ENCODE measurements at places on chromosomes 2 and 18.
A peak's percentile ranks its signal among the peaks of the same experiment; 100 is the strongest.

- DNase-seq: no peak
Measured at GRCh38 chr2:45890819-45891218, 239.3 kb downstream of the PRKCE start.

DNA sequence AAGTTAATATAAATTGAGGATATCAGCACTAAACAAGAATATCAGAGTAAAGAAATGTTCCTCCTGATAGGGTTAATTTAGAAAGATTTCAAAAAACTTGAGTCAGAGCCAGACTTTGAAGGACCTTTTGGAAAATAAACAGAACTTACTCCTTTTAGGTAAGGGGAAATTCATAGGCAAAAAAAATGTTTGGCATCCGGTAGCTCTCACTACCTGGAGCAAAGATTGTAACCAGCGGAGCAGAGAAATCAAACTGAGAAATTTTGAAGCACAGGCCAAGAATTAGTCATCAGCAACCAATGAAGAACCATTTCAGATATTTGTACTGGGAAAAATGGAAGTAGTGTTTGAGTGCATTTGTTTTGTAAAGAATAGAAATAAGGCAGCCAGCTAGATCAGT, 113.0 kb downstream of the ICA1L start:
- no peak for DNase-seq

DNA sequence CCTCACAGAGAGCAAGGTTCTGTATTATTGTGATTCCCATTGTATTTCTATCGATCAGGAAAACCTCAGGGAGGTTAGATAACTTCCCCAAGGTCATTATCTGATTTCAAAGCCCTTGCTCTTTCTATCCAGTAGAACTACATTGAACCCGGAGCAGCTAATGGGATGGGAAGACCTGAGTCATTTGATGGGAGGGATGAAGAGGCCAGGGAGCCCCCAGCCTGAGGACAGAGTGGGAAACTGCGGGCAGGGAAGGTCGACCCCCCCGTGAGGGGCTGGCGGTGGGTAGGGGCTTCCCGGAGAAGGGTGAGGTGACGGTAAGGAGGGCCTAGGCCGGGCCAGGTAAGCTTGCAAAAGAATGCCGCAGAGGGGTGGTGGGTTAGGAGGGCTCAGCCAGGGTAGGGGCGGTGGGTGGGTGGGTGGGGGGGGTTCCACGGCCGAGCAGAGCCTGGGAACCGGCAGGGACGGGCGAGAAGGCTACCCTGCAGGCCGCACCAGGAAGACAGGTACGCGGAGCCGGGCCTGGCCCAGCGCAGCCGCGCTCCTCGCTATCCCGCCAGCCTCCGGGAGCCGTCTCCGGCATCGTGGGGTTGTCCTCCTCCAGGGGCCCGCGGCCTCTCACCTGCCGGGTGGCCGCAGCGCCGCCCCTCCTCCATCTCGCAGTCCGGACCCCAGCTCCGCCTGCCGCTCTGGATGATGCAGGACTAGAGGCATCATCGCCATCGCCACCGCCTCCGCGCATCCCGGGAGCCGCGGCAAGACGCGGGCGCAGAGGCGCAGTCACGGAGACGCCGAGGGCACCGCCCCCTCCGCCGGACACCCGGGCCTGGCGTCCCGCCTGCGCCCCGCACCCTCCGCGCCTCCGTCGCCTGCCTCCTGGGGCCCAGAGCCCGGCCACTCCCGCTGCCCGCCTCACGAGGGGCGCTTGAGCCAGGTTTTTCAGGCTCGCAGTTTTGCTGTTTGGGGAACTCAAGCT, at the start of gene GPR75:
GPR75 (minus strand) TSS at position 762 of the 976 bp plus-strand sequence. CDS start 5,211 bp downstream, outside the sequence.
- DNase-seq: no peak

GRCh38 chr2:105626966-105627340, 117.8 kb upstream of the NCK2 start:
- no peak for DNase-seq

GRCh38 chr2:51597086-51597485, 565.2 kb upstream of the NRXN1 start:
- no peak for DNase-seq

DNA sequence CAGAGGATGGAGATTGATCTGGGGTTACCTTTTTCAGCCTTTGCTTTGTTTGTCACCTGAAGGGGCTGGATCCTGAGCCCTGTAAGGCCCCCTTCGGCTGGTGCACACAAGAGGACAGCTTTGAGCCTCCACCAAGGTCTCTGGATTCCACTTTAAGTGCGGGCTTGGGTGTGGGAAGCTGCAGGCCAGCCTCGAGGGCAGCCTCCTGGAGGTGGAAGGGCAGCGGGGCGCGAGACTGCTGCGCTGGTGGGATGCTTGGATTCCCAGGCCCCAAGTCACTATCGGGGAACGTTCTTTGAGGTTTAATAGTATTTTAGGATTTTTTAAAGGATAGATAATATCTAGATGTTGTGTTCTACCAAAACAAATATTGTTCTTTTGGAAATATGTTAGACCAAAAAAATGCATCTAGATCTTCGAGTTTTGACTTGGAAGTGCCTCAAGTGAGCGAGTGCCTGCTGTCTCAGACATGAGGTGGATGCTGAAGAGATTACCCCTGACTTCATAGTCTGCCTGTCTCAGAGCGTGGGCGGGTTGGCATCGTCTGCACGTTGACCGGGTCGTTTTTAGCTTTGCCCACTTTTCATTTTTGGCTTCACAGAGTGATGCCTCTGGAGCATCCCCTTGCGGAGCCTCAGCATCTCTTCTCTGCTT, 113.8 kb downstream of the AGAP1 start:
- DNase-seq: no peak

DNA sequence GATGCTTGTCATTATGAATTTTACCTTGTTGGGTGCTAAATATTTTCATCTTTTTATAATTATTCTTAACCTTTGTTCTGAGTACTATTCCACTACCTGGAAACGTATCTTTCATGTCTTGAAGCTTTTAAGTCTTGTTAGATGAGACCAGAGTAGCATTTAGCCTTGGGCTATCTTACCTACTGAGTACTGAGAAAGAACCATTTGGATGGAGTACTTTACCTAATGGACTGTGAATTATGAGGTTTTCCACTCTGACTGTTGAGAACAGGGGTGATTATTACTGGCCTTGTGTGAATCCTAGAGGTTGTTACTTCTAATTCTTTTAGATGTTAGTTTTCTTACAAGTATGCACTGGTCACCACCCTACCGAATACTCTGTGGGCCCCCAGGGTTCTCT, 63.5 kb downstream of the CCDC102B start:
- no peak for DNase-seq

- no peak for DNase-seq
Measured at GRCh38 chr2:100902817-100903405, 83.0 kb downstream of the NPAS2 start.

DNA sequence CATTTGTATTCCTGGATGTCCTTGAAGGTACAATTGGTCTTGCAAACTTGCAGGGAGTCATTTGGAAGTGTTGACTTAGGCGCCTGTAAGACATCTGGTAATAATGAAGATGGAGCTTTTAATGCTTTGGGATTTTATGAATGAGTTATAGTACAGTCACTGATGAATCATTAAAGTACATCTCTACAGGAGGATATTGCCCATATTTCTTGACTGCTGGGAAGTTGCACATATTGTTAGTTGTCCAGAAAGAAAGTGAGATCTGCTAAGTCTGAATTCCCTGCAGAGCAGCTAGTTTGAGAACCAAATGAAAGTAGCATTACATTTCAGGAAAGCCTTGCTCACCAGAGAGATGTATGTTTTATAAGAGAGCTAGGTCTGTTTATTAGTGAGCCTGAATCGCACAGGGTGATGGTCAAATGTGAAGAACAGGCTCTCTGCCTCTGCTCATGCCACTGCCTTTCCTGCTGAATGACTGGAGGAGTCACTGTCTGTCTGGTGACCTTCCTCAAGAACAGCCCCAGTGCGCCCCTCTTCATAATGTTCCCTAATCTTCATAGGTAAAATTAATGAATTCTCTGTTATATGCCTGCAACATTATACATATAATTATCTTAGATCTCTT, 138.9 kb upstream of the KLHL14 start:
- peak; percentile 55 for DNase-seq

GRCh38 chr2:11777066-11777782, 30.8 kb downstream of the LPIN1 start:
- DNase-seq: no peak

- no peak for DNase-seq
Measured at GRCh38 chr18:78169174-78169864, 810.3 kb upstream of the SALL3 start.

DNA sequence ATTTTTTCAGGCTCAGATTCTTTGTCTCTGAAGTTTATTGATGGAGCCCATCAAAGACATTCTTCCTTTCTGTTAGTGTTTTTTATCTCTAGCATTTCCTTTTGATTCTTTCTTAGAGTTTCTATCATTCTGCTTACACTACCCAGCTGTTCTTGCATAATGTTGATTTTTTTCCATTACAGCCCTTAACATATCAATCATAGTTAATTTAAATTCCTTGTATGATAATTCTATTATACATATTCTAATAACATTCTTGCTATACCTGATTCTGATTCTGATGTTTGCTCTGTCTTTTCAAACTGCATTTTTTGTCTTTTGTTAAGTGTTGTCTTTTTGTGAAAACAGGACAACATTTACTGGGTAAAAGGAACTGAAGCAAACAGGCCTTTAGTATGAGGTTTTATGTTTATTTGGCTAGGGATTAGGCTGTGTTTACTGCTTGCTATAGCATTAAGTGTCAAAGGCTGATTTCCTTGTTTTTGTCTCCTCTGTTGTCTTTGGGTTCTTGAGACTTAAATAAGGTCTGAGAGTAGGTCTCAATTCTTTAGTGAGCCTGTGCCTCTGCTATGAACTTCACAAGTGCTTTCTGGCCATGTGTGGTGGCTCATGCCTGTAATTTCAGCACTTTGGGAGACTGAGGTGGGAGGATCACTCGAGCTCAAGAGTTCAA, 8.0 kb upstream of the STAM2 start:
- no peak for DNase-seq

DNA sequence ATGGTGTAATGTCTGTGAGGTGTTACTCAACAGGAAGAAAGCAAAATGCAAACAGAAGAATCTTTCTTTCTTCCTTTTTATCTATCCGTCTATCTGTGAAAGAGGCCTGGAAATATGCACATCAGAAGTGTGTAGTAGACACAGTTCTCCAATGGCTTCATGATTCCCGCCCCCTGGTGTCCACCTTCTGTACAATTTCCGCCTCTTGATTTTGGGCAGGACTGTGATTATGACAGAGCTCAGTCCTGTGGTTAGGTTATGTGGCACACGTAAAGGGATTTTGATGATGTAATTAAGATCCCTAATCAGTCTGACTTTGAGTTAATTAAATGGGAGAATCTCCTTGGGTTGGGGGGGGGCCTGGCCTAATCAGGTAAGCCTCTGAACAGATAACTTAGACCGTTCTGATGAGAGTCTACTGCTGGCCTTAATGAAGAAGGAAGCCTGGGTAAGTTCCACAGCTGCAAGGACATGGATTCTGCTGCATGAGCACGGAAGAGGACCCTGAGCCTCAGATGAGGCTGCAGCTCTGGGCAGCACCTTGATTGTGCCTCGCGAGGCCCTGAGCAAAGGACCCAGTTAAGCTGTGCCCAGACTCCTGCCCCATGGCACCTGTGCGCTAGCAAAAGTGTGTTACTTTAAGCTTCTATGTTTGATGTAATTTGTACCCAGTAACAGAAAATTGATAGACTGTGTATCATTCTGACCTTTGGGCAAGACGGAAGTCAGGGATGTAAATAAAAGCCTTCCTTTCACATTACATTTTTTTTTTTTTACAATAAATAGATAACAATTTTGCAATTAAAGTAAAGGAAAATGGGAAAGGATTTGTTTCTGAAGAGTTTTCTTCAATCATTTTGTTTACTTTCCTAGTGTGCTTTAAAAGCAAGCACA, 11.3 kb upstream of the KCNF1 start:
- DNase-seq: no peak

- DNase-seq: no peak
Measured at GRCh38 chr2:143426296-143426695, 297.1 kb downstream of the ARHGAP15 start.

DNA sequence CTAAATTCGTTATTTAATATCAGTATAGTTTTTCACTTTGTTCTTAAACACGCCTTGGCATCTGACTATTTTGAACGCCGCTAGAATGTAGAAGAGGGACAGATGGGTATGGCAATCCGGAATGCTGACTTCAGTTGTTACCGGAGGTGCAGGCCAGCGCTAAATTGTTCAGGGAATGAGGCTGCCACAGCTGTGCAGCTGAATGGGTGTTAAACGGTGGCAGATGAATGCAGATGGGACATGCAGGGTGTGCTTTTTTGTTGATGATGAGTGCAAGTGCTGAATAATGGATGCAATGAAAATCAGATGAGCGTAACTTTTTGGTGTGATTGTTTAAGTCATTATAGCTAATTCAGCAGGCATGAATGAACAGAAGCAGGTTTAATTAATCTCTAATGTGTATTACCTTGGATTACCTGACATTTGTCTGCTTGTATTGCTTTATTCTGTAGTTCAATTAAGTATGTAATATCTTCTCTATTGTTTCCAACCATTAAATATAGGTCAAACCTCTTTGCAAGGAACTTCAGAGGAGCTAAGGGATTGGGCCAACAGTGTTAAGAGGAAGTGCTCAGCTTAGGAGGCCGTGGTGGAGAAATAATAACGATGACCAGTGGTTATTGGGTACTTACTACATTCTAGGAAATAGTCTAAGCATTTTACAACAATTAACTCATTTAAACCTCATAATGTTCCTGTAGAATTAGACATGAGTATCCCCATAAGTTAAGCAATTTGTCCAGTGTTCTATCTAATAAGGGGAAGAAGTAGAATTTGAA, 11.9 kb upstream of the CREG2 start:
- DNase-seq: no peak

DNA sequence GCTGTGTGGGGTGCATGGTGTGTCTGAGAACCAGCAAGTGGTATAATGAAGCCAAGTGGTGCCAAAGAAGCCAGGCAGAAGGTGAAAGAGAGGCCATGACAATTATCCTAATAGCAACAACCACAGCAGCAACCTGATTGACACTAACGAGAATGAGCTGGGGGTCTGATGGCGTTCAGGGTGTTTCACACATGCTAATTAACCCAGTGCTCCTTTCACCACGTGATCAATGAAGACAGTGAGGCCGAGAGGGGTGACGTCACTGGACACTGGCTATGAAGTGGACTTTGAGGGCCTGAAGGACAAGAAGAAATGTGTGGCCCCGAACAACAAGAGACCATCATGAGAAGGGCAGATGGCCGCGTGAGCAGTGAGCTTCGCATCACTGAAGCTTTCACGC, 364.4 kb upstream of the ID2 start:
- no peak for DNase-seq

DNA sequence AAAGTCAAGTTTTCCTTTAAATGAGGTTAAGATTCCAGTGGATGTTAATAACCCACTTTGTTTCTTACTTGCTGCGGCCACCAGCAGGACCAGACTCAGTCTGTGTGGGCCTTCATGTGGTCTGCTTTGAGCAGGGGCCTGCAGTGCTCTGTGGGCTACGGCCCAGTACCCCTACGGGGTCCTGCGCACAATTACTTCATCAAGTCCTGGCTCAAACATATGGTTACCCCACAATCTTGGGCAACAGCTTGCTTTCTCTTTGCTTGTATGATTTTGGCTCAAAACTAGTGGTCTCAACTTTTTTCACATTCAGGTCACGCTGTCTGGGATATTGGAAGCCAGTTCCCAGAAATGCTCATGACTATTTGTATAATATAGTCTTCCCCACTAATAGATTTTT, 64.2 kb downstream of the PTPN2 start:
- DNase-seq: no peak

- no peak for DNase-seq
Measured at GRCh38 chr2:164903951-164904350, 51.4 kb downstream of the SLC38A11 start.
